Skin of body (tissue), 3 donors: ENCODE measurements at places on chromosomes 4 and X. TPM values are rescaled to one million over a fixed set of nuclear protein-coding genes. Genes with fewer than 3 reads are reported as not detected.

CFAP47 gene
- total RNA-seq, result 0.10 TPM

IGSF1 gene
- 6.4 TPM for total RNA-seq

ENOPH1 gene
- total RNA-seq, result 30.7 TPM

ZMAT1 gene
- 2.8 TPM for total RNA-seq

CXCL10 gene
- total RNA-seq, result 1.7 TPM

SEC31A gene
- total RNA-seq, result 264 TPM

TEX13A gene
- not detected for total RNA-seq

L1CAM gene
- total RNA-seq, result 3.6 TPM

EDA2R gene
- 0.99 TPM for total RNA-seq

GRCh38 chr4:112897543-112897942 is 151.9 kb upstream of the ANK2 start:
- DNase-seq, result no peak

- no peak for DNase-seq
Observed at GRCh38 chr4:108113229-108113628, 55.5 kb downstream of the LEF1 start.

GRCh38 chr4:186900984-186901383 is 177.3 kb upstream of the FAT1 start:
- DNase-seq, result no peak

DNA sequence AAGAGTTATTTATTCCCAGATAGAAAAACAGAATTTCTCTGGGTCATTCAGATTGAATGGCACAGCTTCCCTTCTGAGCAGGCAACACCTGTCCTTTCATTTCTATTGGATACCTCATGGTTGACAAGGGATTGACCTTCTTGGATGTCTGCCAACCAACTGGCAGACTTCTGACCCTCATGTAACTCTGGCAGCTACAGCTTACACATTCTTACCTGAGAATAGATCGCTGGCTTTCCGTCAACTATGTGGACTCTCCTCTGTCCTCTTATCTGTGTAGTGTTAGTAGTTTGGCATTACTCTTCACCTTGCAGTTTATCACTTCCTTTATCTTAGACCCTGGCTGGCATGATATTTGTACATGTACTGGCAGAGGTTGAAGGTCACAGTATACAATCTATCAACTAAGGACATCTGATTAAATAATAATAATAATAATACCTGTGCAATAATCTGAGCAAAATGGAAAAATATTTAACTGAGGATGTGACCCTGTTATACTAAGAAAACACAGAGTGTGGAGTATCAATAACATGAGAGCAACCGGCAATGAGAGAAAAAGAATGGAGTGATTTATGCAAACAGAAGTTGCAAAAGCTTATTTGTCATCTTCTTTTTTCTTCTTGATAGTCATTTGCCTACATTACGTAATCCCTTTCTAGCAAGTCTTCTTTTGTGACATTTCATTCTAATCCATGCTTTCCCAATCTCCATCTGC is 1118.2 kb downstream of the ARAP2 start:
- DNase-seq, result no peak

DNA sequence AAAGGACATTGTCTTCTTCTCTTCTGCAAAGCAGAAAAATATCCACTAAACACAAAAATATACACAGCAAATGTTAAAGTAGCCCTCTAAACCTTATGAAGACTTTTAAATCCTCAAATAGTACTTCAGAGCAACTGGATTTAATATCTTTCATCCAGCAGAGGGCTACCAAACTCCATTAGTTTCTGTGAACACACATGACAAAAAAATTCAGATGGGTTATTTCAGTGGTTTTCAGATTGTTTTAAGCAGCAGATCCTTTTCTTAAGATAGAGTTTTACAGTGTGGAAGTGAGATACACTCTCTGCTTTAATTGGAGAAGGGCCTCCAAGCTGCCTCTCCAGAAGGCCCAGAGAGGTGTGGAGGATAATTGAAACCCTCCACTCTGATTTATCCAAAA is 56.7 kb downstream of the ANK2 start:
- DNase-seq, result peak; percentile 39

DNA sequence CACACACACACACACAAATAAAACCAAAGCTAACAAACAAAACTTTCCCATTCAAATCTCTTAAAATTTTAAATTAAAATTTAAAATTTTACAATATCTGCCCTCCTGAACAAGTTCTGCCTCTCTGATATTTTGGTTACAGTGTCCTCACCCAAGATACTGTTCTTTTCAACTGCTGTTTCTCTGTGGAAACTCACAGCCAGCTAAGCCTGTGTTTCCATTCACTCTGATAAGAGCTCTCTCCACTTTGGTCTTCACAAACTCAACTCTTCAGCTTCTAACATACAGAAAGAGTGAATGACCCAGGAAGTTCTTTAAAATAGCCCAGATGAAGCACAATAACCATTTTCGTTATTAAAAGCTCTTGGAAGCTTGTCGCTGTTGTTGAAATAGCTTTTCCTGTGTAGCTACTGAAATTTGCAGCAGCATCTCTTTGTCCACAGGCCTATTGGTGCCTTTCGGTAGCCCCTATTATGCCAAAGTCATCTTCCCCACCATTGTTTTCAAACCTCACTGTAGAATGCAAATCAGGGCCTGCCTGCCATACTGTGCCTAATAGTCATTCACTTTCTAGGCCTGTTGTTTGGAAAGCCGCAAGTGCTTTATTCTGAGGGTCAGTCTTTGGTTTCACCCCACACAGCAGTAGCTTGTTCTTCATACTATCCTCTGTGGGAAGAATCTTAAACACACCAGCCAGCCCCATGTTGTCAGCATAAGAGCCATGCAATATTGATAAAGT is 19.4 kb downstream of the INPP4B start:
- no peak for DNase-seq

GRCh38 chrX:15143050-15143824 is 126.6 kb downstream of the ASB9 start:
- peak; percentile 4 for DNase-seq

DNA sequence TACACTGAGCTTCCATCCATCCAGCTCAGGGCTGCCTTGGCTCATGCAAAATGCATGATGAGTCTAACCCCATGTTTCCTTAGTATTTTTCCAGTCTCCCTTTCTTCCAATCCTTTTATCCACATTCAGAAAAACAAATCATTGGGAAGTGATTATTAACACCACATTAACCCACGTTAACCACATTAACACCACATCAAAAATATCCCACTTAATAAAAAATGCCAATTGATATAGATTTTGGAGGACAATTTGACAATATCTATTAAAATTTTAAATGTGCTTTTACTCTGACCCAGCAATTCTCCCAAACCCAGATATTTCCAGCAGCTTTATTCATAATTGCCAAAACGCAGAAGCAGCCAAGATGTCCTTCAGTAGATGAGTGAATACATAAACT is 75.6 kb upstream of the SRD5A3 start:
- no peak for DNase-seq

- DNase-seq, result no peak
Observed at GRCh38 chr4:94364527-94364926, 21.9 kb upstream of the HPGDS start.

DNA sequence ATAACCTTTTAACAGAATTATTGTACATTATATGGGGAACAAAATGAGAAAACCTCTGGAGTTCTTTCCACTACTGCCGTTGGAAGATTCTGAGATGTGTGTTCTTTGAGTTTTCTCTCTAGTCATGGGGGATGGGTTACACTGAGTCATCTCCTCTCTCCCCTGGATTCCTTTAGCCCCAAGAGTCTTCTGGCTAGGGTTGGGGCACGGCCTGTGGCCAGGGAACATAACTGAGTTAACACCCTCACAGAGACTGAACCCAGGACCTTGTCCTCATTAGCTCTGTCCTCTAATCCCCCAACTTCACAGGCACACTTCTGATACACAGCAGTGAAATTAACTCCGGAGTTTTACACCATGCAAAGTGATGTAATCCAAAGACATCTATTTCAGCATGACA is 142.3 kb upstream of the F9 start:
- DNase-seq, result no peak

- DNase-seq, result no peak
Observed at GRCh38 chr4:123232439-123232838, 164.2 kb upstream of the SPRY1 start.

GRCh38 chr4:15366721-15367120 is 61.1 kb upstream of the C1QTNF7 start:
- DNase-seq, result no peak
